ENCODE measurements at places on chromosomes 2 and 18. TPM values are rescaled to one million over a fixed set of nuclear protein-coding genes. Genes with fewer than 3 reads are reported as not detected.

- no peak for DNase-seq
Observed at GRCh38 chr2:9655441-9656269, 24.9 kb upstream of the YWHAQ start.

- DNase-seq, result no peak
Observed at GRCh38 chr2:143823296-143823695, 694.1 kb downstream of the ARHGAP15 start.

GRCh38 chr2:236173729-236174607, 5.8 kb upstream of the GBX2 start:
- no peak for DNase-seq

The RGPD4 gene
- not detected for polyA plus RNA-seq

- no peak for DNase-seq
Observed at GRCh38 chr2:173669271-173669853, 295.8 kb downstream of the SP3 start.

GRCh38 chr2:28334527-28334894, 58.1 kb upstream of the FOSL2 start:
- DNase-seq, result no peak

The MRPL30 gene
- 19.4 TPM for polyA plus RNA-seq

- DNase-seq, result no peak
Observed at GRCh38 chr2:108943751-108944150, 45.3 kb downstream of the EDAR start.

DNA sequence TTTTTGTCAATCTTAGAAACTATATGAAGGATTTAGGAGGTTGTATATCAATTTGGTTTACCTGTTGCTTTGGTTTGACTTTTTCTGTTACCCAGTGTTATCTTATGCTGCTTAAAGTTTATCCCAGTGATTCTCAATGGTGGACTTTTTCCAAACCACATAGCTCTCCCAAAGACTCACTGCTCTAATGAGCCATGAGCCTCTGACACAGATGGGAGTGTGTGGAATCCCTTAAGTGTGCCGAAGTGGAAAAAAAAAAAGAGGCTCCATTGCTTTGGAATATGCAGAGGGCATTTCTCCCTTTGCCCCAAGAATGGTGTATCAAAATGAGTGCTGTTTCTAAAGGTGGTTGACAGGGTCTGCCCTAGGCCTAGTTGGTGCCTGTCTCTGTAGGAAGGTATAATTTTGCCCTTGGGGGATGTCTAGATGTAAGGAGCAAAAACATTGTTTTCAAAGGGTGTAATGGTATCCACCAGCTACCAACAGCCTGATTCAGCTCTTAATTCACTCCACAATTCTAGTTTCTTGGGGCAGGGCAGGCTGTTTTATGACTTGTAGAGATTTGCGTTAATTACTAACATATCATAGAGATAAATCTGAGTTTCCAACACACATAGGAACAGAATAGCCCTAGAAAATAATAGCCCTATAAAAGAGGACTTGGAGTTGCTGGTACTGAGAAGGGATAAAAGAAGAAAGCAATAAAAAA, 64.3 kb upstream of the CYP26B1 start:
- DNase-seq, result no peak

GRCh38 chr18:35811896-35812295, 160.6 kb upstream of the RMP24 start:
- no peak for DNase-seq

GRCh38 chr2:182077448-182078142, 91.9 kb downstream of the PPP1R1C start:
- DNase-seq, result no peak

Measured in heart right ventricle (tissue), 16 donors.